ENCODE measurements at places on chromosomes 2 and 18. TPM values are rescaled to one million over a fixed set of nuclear protein-coding genes. Genes with fewer than 3 reads are reported as not detected.

The GALM gene
- total RNA-seq = 21.8 TPM

The FBLN7 gene
- total RNA-seq = 0.38 TPM

The ZNF892 gene
- total RNA-seq = 4.7 TPM

The KCNK3 gene
- 0.11 TPM for total RNA-seq

The TEX44 gene
- total RNA-seq = not detected

The MC2R gene
- not detected for total RNA-seq

The ZNF804A gene
- 0.18 TPM for total RNA-seq

The RASGRP3 gene
- not detected for total RNA-seq

The ITGA4 gene
- total RNA-seq = 1.6 TPM

The FKBP1B gene
- total RNA-seq = 40.5 TPM

The GRHL1 gene
- total RNA-seq = 0.30 TPM

The LYPD1 gene
- total RNA-seq = 7.3 TPM

The NABP1 gene
- 2.3 TPM for total RNA-seq

The ABCG5 gene
- not detected for total RNA-seq

The GAL3ST2 gene
- not detected for total RNA-seq

The LTBP1 gene
- 27.4 TPM for total RNA-seq

The RALB gene
- 13.5 TPM for total RNA-seq

The APOB gene
- total RNA-seq = 0.07 TPM

The ILKAP gene
- 12.8 TPM for total RNA-seq

The BUB1 gene
- 169 TPM for total RNA-seq

The TFCP2L1 gene
- total RNA-seq = 1.6 TPM

The SERPINB4 gene
- not detected for total RNA-seq

Data from H7 (cell line).